ENCODE measurements at places on chromosomes 16 and 17.

- no peak for DNase-seq
These were observed 11.7 kb downstream of the SMPD3 start for GRCh38 chr16:68436581-68436980.

- no peak for DNase-seq
These were observed 14.9 kb downstream of the ADGRG1 start for GRCh38 chr16:57643147-57643874.

GRCh38 chr16:81823111-81823510 lies 44.0 kb downstream of the PLCG2 start:
- peak; percentile 70 for DNase-seq

- DNase-seq, result no peak
These were observed 19.7 kb upstream of the SLC25A19 start for GRCh38 chr17:75308732-75309629.

Measured in heart left ventricle (tissue), 16 donors.